ENCODE measurements at places on chromosomes 12 and 14.

- no peak for DNase-seq
Measured at GRCh38 chr14:77830692-77831091, 30.8 kb downstream of the ADCK1 start.

DNA sequence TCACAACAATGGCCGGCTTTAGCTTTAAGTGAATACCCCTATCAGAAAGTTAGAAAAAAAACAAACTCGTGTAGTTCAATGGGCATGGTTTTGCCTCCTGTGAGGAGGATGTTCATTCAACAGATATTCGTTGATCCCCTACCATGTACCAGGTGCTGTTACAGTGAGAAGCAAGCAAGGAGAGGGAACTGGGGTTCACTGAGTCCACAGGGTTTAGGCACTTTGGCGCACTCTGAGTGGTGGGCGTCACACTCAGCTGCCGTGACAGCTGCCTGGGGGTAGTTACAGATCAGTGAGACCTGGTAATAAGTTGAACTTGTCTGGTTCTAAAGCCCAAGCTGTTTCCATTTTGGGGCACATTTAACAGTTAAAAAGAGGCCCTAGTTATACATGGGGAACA is 74.2 kb downstream of the PAPOLA start:
- no peak for DNase-seq

DNA sequence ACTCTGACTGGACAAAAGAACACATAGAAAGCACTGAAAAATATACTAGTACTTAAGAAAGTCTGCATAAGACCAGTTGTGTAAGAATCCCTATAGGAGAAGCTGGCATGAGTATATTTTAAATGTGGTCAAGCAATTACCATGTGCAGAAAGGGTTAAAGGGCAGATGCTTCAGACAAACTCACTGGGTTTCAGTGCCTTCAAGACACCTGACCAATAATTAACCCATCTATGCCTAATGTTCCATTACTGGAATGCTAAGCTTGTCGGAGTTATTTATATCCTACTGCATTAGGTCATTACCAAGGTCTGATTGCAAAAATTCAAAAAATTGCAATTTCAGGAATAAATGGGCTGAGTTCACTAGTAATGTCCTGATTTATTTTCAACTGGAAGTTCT is 41.3 kb downstream of the HNRNPC start:
- DNase-seq: no peak

GRCh38 chr14:22547313-22547947 is 41.6 kb downstream of the DAD1 start:
- no peak for DNase-seq

DNA sequence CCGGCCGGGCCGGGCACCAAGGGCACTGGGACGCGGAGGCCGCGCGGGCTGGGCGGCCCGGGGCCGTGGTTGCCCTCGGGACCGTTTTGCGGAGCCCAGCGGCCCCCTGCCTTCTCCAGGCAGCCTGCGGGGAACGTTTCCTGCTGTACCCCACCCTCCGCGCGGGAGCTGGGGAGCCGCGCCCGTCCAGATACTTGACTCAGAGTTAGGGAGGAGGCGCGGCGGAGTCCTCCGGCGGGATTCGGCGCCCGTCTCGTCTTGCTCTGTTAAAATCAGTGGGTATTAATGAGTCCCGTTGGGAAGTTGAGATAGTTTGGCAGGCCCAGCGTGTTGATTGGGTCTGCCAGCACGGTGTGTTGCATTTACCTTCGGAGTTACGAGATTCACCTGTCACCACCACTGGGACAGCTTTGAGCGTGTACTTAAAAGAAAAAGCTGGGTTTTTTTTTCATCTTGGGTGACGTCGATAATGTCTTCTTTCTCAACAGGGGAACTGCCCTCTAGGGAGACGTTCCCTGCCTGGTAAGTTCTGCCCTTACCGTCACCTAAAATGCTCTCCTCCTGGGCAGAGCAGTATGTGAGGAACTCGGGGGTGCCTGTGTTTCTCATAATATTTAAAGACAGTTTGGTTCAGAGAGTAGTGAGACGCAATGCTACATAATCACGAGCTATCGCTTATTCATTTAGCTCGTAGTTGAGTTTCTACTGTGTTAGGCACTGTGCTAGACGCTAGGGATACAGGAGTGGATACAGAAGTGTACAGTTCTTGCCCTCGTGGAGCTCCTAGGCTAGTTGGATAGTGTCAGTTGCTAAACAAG is 596 bp downstream of the DLST start:
- no peak for DNase-seq

DNA sequence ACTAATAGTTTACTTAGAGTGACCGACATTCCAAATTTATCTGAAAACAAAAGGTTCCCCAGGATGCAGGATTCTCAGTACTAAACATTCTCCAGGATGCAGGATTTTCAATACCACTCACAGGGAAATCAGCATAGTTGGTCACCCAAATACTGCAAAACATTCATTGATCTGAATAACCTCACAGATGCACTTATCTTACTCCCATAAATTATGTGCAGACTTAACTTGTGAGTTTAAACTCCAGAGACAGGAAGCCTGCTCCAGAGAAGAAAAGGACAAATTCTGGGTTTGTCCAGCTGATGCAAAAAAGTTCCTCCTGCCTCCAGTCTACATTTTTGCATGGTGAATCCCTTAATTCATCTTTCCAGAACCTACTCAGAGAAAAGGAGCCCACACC is 514.2 kb upstream of the TMEM132C start:
- no peak for DNase-seq

- DNase-seq: no peak
Measured at GRCh38 chr12:121786440-121786825, 7.1 kb downstream of the RHOF start.

DNA sequence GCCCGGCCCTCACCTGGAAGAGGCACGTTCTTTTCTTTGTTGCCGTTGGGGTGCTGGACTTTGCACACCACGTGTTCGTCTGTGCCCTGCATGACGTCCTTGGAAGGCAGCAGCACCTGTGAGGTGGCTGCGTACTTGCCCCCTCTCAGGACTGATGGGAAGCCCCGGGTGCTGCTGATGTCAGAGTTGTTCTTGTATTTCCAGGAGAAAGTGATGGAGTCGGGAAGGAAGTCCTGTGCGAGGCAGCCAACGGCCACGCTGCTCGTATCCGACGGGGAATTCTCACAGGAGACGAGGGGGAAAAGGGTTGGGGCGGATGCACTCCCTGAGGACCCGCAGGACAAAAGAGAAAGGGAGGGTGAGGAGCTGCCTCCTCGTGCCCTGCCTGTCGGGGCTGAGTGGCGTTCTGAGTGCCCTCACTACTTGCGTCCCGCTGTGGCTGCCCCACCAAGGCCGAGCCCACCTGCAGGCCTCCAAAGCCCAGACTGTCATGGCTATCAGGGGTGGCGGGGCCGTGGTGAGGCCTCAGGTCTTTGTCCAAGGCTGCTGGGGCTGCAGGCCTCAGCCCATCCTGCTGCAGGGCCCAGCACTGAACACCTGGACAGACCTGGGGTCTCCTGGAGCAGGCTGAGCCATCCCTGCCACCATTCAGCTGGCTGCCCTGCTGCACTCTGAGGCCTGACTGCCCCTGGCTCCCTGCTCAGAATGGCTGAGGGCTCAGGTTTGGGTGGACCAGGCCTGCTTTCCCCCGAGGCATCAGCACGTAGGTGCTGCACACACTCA is 329.7 kb downstream of the TMEM121 start:
- DNase-seq: no peak

GRCh38 chr14:69363055-69363454 is 35.0 kb downstream of the ERH start:
- DNase-seq: peak; percentile 16

DNA sequence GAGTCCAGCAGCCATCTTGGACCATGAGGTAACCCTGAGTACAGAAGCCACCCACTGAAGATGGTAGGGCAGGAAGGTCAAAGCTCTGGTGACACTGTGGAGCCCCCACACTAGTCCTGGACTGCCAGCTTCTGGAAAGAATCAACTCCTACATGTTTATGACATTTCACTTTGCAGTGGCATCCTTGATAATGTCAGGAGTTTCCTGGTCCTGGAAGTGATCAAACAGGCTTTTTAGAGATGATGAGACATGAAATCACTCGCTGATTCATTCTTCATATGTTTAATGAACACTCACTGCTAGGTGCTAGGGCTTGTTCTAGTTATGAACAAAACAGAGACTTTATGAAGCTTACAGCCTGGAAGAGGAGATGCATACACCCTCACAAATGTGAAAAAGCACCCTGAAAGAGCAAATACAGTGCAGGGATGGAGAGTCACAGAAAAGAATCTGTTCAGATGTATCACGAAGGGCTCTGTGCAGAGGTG is 15.8 kb upstream of the HNF1A start:
- no peak for DNase-seq

GRCh38 chr14:61033054-61033453 is 52.0 kb downstream of the SLC38A6 start:
- DNase-seq: peak; percentile 60

- DNase-seq: no peak
Measured at GRCh38 chr12:114504311-114504710, 98.4 kb upstream of the TBX5 start.

- peak; percentile 49 for DNase-seq
Measured at GRCh38 chr14:45251912-45252311, 1.1 kb downstream of the MIS18BP1 start.

DNA sequence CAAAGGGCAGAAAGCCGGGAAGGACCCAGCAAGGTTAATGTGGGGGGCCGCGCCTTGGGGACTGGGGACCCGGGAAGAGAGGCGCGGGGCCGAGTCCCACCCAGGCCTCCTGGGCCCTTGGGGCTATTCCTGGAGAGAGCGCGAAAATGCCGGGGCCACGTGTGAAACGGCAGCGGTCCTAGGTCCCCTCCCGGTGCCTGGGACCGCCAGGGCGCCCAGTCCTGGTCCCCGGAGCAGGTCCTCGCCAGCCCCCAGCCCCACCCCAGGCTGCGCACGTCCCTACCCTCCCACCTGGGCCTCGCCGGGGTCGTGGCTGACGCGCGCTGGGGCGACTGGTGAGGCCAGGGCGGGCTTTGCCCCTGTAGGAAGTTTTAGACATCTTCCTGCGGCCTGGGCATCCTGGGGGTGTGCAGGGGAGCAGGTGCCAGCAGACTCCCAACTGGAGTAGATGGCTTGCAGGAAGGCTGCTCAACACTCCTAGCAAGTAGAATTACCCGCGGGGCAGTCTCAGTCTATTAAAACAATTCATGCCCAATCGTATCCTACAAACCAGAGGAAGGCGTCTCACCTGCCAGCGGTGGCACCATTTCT is 708 bp downstream of the FAR2 start:
- DNase-seq: no peak

DNA sequence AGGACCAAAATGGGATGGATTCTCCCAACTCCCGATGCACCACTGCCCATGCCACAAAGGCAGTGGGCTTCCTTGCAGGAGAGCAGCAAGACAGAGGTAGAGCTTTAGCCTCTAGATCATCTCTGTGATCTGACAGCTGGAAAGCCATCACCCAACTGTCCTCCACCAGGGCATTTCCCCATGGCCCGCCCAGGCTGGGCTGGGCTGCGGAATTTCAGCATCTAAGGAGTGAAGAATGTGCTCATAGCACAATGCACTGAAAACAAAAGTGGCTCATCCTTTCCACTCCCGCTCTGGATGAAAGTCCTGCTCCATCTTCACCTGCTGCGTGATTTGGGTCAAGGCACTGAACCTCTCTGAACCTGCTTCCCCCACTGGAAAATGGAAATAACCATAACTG is 5.6 kb downstream of the SYNE3 start:
- no peak for DNase-seq

DNA sequence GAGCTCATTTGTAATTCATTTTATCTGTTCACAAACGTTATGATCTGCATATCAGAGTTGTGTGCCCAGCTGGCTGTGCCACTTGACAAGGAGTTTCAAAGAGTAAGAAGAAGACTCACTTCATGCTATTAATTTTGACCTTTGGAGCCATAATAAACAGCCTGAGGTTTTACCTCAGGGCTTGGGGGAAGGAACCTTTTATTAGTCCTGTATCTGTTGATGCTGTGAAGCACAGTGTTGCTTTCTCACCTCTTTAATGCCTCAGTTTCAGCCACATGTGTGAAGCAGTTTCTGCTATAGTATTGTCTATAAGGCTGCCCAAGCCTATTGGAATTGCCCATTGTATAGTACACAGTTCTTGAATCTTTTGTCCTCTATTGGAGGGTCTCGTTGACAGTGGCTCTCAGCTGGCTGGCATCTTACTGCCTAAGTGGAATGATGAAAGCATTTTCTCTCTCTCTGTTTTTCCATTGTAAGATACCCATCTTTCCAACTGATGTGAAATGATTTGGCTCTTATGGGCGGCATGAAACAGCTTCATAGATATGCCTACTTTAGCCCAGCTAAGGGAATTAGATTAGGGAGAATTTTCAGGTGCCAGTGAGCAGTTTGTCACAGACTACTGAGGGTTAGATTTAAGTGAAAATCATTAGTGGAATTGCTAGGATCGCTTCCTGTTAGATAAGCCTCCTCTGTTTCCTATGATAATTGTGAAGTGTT is 34.7 kb downstream of the GPATCH2L start:
- DNase-seq: no peak

GRCh38 chr12:123845881-123846280 is 83.8 kb downstream of the DNAH10 start:
- no peak for DNase-seq
